Epithelial cell of proximal tubule (primary cell): ENCODE measurements at places on chromosomes 3 and 15. TPM values are rescaled to one million over a fixed set of nuclear protein-coding genes. Genes with fewer than 3 reads are reported as not detected.

- DNase-seq = no peak
These were observed 115.8 kb upstream of the UBE3A start for GRCh38 chr15:25554640-25555039.

GRCh38 chr15:83474578-83474977, 27.4 kb downstream of the SH3GL3 start:
- DNase-seq = no peak

- no peak for DNase-seq
These were observed 59.7 kb downstream of the ATP8B4 start for GRCh38 chr15:50059203-50059772.

DNA sequence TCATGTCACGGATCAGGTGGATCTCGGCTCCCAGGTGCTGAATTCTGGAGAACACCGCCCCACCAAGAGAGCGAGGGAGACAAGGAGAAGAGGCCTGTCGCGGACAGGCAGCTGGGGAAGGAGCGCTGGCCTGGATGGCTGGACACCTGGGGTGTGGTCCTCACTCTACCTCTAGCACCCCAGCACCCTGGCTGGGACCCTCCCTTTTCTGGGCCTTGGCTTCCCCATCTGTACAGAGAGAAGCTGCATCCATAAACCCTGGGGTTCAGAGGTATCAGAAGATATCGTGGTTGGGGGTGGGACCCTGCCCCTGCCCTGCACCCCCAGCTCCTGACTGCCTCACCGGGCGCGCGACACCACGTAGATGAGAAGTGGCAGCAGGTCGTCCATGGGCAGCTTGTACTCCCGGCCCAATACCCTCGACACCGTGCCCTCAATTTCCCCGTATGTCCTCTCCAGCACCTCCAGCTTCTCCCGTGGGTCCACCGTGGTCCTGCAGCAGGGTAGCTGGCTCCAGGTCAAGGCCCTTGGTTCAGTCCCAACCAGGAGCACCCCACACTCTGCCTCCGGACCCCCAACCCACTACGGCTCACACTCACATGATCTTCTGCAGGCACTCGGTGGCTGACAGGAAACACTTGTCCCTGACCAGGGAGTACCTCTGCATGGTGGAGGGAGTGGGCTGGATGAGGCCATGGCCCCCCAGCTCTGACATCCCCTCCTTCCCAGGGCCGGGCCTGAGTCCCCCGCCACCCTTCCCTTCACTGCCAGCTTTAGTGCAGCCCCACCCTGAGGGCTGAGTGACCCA, 21.7 kb downstream of the ALS2CL start:
- no peak for DNase-seq

DNA sequence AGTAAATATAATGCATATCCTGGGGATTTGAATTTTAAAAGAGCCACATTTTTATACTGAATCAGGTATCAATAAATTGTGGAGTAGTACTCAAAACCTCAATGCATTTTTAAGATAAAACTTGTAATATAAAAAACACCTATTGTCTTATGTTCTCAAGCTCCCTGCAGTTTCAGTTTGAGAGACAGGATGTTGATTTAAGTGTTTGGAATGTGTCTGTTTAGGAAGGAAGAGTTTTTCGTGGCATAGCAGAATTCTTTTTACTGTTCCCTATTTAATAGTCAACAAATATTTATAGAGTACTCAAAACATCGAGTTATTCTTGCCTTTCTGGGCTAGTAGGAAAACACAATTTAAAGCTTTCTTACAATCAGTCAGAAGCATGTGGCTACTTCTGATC, 146.1 kb upstream of the BCHE start:
- no peak for DNase-seq

DNA sequence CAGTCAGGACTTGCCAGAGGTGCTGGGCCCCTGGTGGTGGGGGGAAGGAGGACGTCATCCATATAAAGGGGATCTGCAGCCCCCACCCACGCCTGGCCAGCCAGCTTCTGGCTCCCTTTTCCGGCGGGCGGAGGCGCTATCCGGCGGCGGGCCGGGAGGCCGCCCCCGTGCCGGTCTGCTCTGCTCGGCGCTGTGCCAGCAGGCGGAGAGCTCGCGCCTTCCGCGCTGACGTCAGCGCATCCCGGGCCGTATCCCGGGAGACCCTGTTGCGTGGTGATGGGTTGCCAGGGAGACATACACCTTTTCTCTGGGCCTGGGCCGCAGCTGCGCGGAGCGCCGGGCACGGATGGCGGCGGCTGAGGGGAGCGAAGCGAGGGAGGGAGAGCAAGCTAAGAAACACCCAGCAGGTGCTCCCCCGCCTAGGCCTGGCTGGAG, 1.1 kb downstream of the FAM131A start:
- no peak for DNase-seq

DNA sequence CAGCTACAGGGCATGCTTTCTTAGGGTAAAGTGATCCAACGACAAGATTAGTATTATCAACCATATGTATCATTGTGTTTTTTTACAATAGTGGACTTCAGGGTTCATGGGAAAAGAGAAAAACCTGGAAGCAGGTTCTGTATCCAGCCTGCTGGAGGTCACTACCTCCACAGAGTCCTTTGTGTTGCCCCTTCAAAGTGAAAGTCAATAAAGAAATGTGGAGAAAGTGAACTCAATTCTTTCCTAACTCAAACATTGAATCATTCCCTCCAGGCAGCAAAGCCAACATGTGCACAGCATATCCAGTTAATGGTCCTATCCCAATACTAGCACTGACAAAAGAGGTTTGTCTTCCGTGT, 45.4 kb downstream of the FGF7 start:
- no peak for DNase-seq

- no peak for DNase-seq
These were observed 9.6 kb upstream of the SMAD6 start for GRCh38 chr15:66692391-66692790.

- DNase-seq = no peak
These were observed 76.1 kb downstream of the ARNT2 start for GRCh38 chr15:80480171-80480811.

- DNase-seq = no peak
These were observed 21.3 kb downstream of the KIF9 start for GRCh38 chr3:47261301-47261700.

GRCh38 chr3:25427942-25428788, at the start of gene RARB:
RARB (plus strand) TSS chr3:25428263; CDS start chr3:25428732, 469 bp downstream.
- peak; percentile 60 for DNase-seq

DNA sequence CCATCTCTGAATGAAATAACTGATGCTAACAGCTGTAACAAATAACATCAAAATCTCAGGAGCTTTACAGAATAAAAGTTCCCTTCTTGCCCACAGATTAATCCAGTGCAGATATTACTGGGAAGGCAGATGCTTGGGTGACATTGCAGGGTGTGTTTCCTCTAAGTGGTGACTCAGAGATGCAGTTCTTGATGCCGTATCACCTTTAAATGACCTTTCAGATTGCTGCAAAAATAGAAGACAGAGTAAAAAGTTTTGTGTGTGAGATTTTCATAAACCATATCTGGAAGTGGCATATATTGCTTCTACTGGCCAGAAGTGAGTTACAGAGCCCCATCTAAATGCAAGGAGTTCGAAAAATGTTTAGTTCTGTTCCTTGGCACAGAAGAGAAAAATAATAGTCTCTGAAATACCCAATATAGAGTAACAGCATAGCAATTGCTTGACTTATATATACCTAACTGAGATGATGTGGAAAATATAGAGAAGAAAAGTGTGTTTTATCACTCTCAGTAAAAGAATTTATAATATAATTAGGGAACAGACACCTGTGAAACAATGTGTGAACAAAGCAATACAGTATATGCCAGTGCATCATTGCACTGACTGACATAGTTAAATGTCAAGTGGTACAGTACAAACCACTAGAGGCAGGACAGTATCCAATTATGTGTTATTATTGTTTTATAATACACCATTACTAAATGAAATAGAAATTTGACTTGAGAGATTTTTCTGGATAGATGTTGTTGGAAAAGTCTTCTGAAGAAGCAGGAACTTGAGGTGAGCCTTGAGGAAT, 430.7 kb upstream of the CBLB start:
- no peak for DNase-seq

DNA sequence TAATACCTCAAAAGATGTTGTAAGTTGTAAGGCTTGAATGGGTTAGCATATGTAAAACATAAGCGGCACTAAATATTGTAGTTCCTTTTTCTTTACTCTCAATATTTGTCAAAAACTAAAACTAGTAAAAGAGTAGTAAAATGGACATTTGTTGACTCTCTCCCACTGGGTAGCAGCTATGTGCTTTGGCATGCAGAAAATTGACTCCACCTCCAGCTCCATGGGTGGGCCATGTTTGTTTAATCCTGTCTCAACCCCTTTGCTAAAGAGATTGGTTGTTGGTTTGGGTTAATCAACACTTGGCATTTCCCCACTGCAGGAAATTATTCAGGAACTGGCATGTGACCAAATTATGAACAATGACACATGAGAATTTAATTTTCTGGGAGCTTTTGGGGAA, 114.8 kb downstream of the EOMES start:
- DNase-seq = no peak

The CCDC54 gene
- total RNA-seq = not detected in 2 replicates

The TM4SF1 gene
- total RNA-seq = 304 and 345 TPM in 2 replicates

The SUCNR1 gene
- 0.14 and 0.81 TPM in 2 replicates for total RNA-seq

The ECE2 gene
- not detected in 2 replicates for total RNA-seq

The SKIL gene
- 25.1 and 29.3 TPM in 2 replicates for total RNA-seq

The GUCA1C gene
- total RNA-seq = 0.23 and 0.58 TPM in 2 replicates

The PLA2G4D gene
- not detected in 2 replicates for total RNA-seq

The IMPG2 gene
- under 0.01 TPM in 2 replicates for total RNA-seq
